ENCODE measurements at places on chromosomes 4 and X.
A peak's percentile ranks its signal among the peaks of the same experiment; 100 is the strongest.

DNA sequence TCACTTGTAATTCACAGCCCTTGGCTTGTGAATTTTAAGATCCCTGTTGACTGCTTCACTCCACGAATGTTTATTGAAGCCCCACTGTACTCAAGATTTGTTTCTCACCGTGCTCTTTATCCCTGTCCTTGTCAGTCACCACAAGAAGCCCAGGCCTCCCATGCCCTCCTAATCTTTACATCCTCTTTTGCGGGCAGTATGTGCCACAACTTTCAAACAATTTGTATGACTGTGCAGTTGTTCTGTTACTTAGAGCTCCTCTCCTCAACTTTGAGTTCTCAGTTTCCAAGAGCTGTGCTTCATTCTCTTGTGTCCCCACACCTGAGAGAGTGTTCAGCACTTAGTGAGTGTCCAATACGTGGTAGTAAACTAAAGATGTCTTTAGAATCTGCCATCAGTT is 467.7 kb downstream of the NKX6-1 start:
- no peak for DNase-seq

DNA sequence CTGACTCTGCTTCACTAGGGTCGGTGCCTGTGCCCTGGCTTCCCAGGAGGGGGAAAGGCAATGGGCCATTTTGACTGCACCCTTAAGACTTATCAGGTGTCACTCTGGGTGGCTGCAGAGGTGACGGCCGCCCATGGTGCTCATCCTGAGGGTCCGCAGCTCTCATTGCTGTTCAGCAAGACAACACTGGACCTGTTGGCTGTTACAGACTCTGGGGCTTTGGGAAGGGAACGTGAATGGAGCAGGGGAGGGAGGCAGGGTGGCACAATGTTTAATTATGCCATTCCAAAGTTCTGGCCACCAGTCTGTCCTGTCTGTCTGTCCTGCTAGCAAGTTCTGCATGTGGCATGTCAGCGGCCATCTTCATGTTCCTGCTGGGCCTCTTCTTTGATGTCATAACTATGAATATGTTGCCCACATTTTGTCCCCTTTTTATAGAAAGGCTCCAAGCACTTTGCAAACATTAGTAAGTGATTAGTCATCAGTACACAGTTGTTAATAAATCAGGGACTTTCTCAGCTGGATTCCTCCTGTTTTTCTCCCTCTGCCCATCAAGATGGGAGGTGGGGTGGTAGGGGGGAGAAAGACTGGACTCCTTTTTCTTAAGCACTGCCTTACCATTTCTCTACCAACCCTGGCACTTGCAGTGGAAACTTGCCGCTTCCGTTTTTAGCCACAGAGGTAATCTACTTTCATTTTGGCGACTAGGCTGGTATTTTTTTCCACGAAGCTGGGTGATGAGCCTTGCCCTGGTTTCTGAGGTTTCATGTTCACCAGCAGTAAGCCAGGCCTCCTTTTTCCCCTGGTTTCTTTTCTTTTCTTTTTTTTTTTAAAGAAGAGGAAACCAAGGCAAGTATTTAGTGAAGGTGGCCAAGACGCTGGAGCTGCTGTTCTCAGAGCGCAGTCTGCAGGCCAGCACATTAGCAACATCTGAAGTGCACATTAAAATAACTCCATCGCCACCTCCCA is 88.6 kb upstream of the TRIM2 start:
- DNase-seq, result peak; percentile 76

DNA sequence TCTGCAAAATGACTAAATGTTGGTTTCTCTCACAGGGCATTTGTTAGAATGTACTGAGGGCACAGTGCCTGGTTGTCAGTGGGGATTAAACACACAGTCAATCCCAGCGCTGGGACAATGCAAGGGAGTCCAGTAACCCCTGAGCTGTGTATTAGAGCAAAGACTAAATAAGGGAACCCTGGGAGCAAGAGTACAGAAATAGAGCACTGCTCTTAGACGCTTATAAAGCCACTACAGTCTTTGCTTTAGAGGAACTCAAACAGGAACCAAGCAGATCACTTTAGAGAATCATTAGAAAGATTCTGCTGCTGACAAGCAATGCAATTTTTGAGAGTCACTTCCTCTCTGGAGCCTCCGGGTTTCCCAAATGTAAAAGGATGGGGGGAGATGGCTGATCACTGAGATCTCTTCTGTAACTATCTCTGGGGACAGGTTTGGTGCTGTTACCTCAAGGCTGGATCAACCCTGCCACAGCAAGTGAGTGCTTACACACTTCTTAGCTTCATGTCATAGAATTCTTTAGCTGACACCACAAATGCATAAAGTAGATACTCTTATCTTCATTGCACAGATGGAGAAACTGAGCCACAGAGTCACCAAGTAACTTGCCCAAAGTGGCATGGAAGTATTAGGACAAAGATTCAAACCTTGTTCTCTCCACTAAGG is 137.8 kb upstream of the CPEB2 start:
- no peak for DNase-seq

DNA sequence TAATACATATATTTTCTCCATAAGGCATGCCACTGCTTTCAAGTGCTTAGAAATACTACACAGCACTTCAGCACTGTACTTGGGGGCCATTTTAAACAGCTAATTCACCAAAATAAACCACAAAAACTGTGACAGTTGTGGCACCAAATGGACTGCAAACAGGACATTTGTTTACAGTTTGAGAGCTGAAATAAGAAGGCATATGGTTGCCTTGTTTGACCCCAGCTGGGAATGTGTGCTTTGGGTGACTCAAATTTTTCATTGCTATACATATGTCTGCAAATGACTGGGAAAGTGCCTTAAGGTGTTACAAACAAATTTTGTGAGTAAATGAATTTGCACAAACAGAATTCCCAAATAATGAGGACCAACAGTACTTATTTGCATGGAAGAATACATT is 124.2 kb downstream of the BANK1 start:
- no peak for DNase-seq

- DNase-seq, result peak; percentile 39
Observed at GRCh38 chrX:7062276-7062675, 85.2 kb upstream of the STS start.

DNA sequence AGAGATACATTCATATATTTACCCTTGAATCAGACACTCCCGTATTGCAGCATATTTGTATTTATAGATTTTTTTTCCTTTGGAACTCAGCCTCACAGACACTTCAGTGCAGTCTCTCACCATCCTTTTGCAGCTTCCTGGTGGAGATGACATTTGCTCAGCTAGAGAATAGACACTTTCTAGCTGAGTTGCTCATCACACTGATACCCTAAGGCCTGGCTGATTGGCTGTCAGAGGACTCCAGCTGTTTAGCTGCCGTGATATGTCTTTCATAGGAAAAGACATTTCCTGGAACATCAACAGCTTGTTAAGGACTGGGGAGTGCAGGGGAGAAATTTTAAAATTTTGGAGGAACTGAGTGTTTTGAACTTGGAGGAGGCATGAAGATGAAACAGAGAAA is 429.6 kb downstream of the SMARCA1 start:
- DNase-seq, result no peak

- DNase-seq, result peak; percentile 1
Observed at GRCh38 chrX:50697691-50698090, 116.3 kb downstream of the SHROOM4 start.
